Heart right ventricle (tissue), 16 donors: ENCODE measurements at places on chromosomes 6 and 20. TPM values are rescaled to one million over a fixed set of nuclear protein-coding genes. Genes with fewer than 3 reads are reported as not detected.

GRCh38 chr6:128694303-128695009, 174.1 kb upstream of the PTPRK start:
- DNase-seq, result no peak

The CRIP3 gene
- total RNA-seq, result 5.1 TPM

GRCh38 chr20:62772103-62772611, 24.1 kb upstream of the MRGBP start:
- no peak for DNase-seq

GRCh38 chr6:133891149-133891926, 2.4 kb downstream of the TCF21 start:
- peak; percentile 40 for DNase-seq

- no peak for DNase-seq
These were observed 96.0 kb upstream of the CNKSR3 start for GRCh38 chr6:154606457-154606856.

DNA sequence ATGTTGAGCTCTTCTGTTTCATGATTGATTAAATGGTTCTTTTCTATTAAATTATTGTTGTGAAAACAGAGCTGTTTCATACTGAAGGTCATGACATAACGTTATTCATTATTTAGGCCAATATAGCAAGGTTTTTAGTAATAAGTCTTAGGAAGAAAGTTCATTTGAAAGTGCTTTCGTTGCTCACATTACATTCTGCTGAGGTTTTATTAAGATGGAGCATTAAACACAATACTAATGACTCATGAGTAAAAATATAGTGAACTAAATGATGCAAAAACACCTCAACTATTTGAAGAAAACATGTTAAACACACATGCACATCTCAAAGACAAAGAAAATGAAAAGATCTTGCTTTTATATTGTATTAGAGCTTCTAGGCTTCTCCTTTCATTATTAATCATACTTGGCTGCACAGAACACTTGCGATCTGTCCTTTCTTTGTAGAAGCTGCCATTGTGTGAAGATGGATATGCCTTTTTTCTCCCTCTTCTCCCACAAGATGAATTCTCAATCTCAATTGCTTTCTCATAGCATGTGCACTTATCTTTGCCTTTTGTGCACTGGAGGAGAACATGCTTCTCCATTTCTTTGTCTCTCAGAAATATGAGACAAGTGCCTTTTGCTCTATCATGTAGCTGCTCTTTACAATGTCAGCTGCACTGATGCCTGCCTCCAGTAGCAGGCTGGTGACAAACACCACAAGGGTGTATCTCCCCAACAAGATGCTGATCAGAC, 312.4 kb downstream of the PHF3 start:
- DNase-seq, result no peak

GRCh38 chr6:120875900-120876299, 458.4 kb downstream of the TBC1D32 start:
- no peak for DNase-seq

GRCh38 chr6:153334121-153334520, 203.0 kb upstream of the RGS17 start:
- DNase-seq, result no peak

The FAM162B gene
- total RNA-seq, result 1.8 TPM

DNA sequence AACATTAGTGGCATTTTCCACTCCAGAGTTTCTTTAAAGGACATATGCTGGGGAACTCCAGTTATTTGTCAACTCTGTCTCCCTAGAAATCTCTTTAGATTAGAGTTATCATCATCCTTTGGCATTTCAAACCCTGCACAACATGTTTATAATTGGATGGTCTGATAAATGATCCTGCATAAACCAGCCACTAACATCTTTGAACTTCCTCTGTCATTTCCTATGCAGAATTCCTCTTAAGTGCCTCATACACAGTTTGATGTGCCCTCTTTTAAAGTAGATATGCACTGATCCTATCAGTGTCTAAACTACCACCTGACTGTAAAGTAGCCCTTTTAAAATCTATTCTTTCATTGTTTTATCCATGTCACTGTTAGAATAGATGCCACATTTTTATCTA, 306.3 kb upstream of the IRAK1BP1 start:
- DNase-seq, result no peak

The FNDC11 gene
- 0.13 TPM for total RNA-seq

DNA sequence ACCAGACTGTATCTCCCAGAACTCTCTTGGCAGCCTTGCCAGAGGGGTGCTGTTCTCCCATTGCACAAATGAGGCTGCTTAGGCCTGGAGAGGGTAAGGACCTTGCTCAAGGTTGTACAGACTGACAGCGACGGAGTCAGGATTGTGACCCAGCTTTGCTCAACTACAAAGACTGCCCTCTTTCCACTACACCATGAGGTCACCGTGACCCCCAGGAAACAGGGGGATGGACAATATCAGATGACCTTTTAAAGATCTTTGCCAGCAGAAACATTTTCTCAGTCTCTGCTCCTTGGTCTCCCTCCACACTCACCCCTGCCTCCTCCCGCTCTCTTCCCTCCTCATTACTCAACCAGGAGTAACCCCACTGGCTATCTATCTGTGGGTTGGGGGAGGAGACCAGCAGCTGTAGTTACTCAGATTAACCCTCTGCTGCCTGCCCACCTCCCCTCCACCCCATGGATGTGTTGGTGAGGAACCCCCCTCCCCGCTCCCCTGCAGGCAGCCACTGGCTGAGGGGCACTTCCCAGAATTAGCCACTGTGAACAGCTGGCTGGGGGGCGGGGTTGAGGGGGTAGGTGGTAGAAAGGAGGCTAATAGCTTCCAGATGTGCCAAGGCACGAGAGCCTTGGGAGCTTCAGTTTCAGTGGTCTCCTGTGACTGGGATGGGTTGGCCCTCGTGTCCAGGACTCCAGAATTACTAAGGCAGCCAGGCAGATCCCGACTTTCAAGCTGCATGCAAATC, 26.9 kb upstream of the MRPS18A start:
- DNase-seq, result peak; percentile 37

The CFB gene
- 24.4 TPM for total RNA-seq

DNA sequence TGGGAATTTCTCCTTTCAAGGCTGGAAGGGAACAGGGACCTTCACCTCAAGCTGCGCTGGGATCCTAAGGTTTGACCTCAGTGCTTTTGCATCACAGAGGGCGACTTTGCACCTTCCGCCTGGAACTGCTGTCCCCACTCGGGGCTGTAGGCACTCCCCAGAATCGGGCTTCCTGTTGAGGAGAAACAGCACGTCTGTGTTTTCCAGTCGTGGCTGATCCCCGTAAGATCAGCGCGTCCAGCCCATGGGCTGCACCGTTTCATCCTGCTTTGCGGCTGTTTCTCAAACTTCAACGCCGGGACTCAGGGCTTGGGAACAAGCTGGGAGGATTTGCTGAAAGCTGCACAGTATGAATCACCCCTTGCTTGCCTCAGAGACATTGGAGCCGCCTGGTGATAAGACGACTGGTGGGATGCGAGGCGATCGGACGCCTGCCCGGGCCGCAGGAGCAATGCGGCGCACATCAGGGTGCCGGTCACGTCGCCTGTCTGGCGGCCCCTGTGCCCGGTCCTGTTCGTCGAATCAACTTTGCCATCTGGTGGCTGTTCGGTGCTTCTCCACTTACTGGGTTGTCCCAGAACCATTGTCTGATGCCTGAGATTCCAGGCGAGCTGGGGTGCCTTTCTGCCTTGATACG, 53.6 kb upstream of the FRMD1 start:
- DNase-seq, result peak; percentile 64

GRCh38 chr20:2693286-2694007, 867 bp downstream of the EBF4 start:
- DNase-seq, result peak; percentile 12

GRCh38 chr6:46262928-46263706, 92.3 kb upstream of the ENPP5 start:
- no peak for DNase-seq

DNA sequence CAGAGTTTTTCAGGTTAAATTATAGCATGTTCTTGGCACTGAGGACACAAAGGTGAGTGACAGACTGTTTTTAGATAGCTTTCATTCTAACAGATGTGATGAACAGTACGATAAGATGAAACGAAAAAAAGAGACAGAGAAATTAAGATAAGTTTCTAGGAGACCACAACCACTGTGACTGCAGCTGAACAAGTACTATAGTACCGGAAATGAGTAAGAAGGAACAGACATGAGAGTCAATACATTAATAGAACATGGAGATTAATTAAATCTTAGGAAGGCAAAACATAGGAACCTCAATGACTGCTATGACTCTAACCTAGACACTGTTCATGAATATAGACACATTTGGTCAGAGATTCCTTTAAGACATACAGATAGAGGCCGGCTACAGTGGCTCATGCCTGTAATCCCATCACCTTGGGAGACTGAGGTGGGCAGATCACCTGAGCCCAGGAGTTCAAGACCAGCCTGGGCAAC, 40.2 kb downstream of the HBS1L start:
- DNase-seq, result no peak

GRCh38 chr6:36459501-36459900, 16.7 kb downstream of the KCTD20 start:
- no peak for DNase-seq

DNA sequence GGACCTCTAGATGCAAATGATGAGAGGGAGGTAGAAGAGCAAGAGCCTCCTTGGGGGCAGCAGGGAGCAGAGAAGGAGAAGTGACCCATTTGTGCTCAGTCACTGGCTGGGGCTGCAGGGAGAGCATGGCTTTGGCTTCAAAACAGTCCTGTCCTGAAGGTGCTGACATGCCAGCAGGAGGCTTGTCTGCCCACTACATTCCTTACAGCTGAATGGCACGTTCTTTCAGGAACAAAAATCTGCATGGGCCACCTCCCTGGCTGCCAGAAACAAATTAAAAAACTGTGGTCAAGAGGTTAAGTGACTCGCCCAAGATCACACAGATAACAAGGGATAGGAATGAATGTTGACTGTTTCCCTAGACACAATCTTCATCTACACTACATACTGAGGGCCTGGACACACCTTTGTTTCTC, 188.8 kb downstream of the HIVEP2 start:
- no peak for DNase-seq
